ENCODE measurements at places on chromosomes 2 and 18.

DNA sequence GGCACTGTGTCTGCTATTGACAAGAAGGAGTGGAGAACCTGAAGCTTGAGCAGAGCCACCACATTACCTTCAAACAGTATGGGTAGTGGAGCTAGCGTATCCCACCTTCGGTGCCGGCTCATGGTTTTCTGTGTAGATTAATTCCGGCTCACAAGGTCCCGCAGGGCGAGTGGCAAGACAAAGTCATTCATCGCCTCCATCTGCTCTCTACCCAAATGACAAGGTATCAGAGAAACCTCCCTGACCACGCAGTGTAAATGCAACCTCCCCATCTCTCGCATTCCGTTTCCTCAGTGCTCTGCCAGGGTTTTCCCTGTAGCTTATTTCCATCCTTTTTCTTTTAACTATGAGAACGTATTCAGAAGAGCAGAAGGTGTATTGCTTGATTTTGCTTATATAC is 79.8 kb downstream of the MAP4K4 start:
- DNase-seq: no peak

GRCh38 chr2:71884303-71885042 is 263.2 kb downstream of the CYP26B1 start:
- no peak for DNase-seq

DNA sequence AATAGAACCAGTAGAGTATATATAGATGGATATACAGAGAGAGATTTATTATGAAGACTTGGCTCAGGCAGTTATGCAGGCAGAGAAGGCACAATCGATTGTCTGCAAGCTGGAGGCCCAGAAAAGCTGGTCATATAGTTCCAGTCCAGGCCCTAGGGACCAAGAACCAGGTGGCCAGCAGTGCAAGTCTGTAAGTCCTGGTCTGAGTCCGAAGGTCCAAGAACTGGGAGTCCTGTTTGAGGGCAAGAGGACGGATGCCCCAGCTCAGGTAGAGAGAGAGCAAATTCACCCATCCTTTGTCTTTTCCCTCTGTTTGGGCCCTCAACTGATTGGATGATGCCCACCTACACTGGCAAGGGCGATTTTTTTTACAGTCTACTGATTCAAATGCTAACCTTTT is 164.6 kb downstream of the CAMKMT start:
- no peak for DNase-seq

DNA sequence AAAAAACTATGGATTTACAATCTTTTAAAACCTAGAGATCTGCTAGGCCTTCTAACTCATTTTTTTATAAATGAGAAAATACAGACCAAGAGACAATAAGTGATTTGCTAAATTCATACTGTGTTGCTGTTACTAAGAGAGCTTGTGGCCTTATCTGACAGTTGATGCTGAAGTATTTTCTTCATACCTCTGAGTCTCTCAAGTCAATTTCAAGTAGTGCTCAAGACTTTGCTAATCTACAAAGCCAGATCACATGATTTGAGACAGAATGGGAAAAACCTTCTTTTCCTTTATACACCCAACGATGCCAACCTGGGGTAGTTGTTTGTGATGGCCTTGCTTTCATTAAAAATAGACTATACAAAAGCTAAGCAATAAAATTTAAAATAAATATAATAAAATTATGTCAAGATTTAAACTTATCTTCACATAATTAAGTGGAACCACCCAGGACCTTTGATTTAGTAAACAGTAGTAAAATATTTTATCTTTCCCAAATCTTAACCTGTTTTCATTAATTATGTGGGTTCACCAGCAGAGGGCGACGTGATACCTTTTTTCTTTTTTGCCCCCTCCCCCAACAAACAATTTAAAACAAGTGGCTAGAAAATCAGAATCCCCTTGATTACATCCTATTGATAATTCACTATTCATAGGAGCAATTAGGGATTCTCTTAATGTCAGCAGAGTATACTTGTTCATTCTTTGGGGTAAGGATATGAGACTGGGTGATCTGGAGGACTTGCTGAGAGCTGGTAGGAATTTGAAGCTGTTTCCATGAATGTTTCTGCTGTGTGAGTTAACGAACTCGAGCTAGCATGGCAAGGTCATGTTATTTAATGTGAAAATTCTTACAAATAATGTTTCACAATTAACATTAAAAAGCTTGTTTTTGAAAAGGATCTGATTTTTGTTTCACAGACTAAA is 49.6 kb upstream of the SLC5A7 start:
- no peak for DNase-seq

DNA sequence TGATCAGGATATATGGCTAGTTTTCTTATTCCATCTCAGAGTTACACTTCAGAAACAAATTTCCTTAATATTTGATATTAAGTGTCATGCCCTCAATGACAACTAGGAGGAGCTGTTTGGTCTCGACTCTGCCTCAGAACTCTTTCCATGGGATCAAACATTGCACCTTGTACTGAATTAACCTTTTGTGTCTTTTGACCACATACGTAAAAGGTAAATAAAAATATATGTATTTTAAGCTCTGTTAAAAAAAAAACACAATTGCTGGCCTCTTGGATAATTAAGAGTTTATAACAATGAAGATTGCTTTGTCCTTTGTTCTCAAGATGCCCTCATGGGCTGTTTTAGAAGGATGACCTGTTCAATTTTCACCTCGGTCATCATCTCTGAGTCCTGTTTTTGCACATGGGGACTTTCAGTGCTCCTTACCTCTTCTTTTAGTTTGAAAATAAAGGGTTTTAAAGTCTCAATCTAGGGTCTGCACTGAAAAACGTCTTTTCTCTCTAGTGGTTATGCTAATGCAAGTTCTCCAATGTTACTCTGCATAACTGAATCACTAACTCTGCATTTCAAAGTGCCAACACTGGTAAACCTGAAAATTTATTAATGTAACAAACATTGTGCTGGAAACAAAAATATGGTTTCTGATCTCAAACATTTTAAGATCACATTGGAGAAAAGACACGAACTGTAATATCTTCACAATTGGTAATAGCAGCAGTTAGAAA is 18.8 kb upstream of the FN1 start:
- DNase-seq: no peak

GRCh38 chr2:171531291-171531690 is 9.0 kb downstream of the CYBRD1 start:
- no peak for DNase-seq

GRCh38 chr2:228802181-228803071 is 468.7 kb downstream of the PID1 start:
- no peak for DNase-seq

GRCh38 chr18:58105888-58106260 is 61.8 kb downstream of the NEDD4L start:
- no peak for DNase-seq

GRCh38 chr2:9750224-9751215 is 92.8 kb upstream of the TAF1B start:
- DNase-seq: no peak

- DNase-seq: peak; percentile 63
Measured at GRCh38 chr18:47150029-47150823, at the start of gene HDHD2. HDHD2 (minus strand) TSS chr18:47150500; CDS start chr18:47136439, 14,061 bp downstream.

GRCh38 chr2:193690572-193690971 is 1495.8 kb upstream of the TMEFF2 start:
- DNase-seq: no peak

DNA sequence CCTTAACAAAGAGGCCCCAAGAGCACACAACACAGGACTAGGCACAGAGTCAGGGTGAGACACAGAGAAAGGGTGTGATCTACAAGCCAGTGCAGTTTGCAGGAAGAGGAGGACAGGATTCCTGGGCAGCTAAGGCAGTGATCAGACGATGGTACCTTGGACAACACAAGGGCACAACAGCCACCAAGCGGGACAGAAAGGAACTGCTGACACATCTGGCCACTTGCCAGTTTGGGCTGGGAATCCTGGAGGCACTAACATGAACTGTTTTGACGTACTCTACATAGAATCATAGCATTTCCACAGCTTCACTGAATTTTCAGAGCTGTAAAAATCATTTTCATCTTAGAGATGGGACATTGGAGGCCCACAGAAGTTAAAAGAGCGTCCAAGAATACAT is 221.5 kb upstream of the SLC35G4 start:
- no peak for DNase-seq

- no peak for DNase-seq
Measured at GRCh38 chr2:170523506-170523905, 191.6 kb upstream of the SP5 start.

DNA sequence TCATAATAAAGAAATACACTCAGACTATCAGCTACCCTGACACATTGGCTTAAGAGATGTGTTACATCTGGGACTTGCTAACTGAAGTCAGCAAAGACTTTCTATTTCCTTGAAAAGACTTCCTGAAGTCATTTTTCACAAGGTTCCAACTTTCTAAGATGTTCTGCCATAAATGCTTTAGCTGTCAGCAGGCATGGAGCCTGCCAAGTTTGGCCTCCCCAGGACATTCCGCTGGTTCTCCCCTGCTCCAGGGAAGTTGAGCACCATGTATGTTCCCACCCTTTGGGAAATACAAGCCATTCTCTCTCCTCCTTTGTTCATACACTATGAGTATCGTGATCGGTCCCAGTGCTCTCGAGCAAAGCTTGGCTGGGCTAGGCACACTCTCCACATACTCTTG is 202.7 kb upstream of the CCDC68 start:
- no peak for DNase-seq

DNA sequence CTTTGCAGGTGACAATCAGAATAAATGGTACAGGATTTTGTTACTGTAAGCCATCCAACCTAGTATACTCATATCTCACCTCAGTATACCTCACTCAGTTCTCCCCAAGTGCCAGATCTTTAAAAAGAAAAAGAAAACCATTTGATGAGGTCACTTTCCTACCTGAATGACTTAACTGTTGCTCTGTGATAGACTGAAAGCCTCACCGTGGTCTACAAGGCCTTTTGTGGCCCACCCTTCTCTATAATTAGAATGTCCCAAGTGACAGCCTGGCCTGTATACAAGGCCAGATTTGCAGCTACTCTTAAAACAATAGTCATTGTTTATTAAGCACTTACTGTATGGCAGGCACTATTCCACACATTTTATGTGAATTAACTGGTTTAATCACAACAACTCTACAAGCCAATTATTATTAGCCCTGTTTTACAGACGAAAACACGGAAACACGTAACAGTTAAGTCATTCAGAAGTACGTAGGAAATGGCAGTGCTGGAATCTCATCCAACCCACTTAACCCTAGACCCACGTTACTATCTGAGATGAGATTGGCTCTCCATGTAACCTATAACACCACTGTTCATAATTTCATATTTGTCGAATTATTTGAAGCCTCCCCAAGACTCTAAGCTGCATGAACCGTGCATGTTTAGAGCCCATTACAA is 28.3 kb downstream of the PKP4 start:
- DNase-seq: no peak

GRCh38 chr2:231709636-231709980 is 1.3 kb downstream of the PTMA start:
- no peak for DNase-seq

GRCh38 chr2:135803278-135803677 is 33.7 kb downstream of the LCT start:
- DNase-seq: no peak

DNA sequence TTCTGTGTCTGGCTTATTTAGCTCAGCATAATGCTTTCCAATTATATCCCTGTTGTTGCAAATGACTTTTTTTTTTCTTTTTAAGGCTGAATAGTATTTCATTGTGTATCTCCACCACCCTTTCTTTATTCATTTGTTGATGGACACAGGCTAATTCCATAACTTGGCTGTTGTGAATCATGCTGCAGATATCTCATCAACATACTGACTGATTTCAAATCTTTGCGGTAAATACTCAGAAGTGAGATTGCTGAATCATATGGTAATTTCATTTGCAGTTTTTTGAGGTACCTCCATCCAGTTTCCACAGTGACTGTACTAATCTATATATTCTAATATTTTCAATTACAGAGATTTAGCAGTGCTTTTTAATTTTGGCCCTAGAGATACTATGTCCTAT is 266.2 kb downstream of the TMX3 start:
- DNase-seq: no peak

DNA sequence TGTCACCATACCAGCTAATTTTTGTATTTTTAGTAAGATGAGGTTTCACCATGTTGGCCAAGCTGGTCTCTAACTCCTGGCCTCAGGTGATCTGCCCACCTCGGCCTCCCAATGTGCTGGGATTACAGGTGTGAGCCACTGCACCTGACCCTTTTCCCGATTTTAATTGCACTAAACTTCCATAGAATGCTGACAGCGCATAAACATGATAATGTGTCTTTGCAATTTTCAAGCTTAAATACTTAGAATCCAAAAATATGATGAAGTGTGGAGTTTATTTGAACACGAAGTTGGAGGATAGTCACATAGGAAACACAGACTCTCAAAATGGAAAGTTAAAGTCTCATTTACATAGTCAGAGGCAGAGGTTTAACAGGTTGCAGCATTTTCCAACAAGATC is 138.6 kb downstream of the TPO start:
- no peak for DNase-seq

GRCh38 chr2:102117472-102117858 is 25.1 kb upstream of the IL1R1 start:
- DNase-seq: no peak

DNA sequence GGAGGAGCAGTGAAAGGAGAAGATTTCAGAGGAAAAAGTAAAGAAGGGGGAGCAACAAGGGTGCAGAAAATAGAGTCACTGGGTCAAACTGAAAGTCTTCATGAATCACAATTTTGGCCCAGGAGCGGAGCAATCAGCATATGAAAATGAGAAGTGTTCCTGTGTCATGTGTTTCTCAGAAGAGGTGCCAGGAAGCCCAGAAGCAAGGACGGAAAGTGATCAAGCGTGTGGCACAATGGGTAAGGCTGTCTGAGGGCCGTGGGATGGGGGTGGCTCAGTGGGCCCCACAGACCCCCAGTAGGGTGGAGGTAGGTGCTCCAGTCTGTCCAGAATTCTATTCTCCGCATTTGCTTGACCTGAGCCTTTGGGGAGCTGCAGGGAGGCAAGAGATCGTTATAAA is 44.2 kb downstream of the SP140 start:
- no peak for DNase-seq

GRCh38 chr2:201275990-201276389 is 15.7 kb downstream of the CASP8 start:
- DNase-seq: no peak

DNA sequence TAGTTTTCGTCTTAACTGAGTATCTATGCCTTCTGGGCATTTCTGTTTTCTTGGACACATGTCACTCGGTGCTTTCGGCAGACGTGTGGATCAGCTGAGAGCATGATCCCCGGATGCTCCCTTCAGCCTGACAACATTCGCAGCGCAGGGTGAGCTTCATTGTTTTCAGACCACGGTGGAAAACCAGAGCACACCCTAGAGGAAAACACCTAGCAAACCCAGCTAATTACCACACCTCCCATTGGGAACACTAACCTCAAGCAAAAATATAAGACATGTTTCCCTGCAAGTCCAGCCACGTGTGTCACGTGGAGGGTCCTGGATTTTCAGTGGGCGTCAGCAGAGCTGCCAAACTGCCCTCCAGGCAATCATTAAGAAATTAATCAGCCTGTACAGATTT is 31.0 kb downstream of the ANKRD29 start:
- DNase-seq: no peak
